ENCODE measurements at places on chromosomes 7 and 10.

DNA sequence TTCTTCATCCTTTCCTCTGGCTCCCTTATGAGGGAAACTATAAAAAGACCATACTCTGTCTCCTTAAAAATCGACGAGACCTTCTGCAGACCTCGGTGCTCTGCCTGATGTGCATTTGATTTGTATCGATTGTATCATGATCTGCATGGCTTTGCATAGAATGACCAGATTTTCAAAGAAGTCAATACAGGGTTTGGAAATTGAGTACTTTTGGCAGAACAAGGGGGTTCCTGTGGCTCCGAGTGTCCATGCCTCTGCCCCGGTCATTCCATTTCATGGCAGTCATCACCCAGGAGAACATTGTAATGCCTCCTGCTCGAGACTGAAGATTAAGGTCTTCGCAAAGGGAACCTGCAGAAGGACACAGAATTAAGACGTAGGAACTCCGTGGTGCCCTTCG is 685 bp downstream of the CASP2 start:
- peak; percentile 19 for DNase-seq

DNA sequence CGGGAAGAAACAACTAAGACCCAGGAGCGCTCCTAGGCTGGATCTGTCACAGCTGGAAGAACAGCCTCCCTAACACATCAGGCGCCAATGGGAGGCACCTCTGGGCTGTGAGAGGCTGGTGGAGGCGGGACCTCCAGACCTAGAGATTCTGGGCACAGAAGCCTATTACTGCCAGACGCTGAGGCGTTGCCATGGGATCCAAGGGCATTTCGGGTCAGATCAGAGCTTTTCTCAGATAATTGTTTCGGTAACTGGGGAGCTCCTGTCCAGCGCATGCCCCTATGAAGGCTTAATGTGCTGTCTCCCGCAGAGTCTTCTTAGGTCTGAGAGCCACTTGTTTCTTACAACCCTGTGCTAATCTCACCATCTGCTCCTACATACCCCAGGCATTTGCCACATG is 339.2 kb downstream of the ZNF716 start:
- DNase-seq, result no peak

DNA sequence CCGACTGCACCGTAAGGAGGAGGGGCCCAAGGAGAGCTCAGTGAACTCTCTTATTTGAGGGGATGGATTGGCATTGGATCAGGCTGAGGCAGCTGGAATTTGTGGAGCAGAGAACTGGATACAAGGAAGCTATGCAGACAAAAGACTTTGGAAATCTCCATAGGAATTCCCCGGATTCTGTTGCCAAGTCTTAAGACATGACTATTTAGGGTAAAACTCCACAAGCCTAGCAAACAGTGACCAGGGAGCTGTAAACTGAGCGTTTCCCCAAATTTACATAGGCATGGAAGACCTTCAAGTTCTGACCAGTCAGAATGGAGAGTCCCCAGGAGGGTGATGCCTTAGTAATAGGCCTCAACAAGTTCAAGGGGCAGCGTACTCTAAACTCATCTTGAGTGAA is 82.5 kb upstream of the PCBD1 start:
- peak; percentile 80 for DNase-seq

- DNase-seq, result no peak
Measured at GRCh38 chr7:150410680-150411346, 31.7 kb downstream of the ZNF775 start.

DNA sequence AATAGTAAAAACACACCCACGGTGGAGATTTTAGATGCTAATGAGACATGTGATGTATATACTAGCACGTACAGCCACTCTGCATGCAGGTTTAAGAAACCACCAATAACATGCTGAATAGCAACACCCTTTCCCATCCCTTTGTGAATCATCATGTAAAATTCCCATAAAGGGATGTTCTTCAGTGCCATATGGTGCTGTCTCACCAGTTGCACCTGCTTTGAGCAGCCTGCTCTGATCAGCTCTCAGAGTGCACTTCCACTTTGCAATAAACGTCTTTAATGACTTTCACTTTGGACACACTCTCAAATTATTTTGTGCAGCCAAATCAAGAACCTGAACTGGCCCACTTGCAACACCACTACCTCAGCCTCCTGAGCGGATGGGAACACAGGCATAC is 615.0 kb downstream of the ANKRD7 start:
- DNase-seq, result no peak

GRCh38 chr10:100724531-100725027 is 20.8 kb upstream of the PAX2 start:
- peak; percentile 40 for DNase-seq

DNA sequence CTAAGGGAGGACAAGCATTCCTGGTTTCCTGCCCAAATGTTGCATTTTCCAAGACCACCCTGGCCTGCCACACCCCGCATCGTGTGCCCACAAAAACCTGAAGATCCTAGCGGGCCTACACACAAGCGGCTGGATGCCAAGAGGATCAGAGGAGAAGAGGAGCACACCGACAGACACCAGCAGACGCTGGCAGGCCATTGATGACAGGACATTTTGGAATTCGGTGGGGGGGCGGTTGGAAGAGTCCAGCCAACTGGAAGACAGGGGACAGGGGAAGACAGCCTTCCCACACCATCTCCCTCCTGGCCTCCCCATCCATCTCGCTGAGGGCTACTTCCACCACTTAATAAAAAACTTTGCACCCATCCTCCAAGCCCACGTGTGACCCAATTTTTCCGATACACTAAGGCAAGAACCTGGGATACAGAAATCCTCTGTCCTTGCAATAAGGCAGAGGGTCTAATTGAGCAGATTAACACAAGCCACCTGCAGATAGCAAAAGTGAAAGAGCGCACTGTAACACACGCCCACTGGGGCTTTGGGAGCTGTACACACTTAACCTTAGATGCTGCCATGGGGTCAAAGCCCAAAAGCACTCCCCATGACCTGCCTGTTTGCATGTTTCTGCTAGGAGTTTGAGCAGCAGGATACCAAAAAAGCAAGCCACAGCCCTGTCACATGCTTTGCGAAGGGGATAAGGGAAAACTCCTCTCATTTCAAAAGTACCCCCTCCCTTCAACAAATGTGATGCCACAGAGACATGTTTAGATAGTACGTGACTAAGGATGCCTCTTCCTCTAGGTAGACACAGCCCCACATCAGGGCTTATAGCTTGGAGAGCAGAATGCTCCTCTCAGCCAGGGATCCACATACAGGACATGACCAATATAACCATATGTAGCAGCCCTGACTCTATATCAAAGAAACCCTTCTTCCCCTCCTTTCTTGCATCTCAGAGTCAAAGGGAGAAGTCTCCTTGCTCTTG is 13.4 kb upstream of the SMNDC1 start:
- no peak for DNase-seq

DNA sequence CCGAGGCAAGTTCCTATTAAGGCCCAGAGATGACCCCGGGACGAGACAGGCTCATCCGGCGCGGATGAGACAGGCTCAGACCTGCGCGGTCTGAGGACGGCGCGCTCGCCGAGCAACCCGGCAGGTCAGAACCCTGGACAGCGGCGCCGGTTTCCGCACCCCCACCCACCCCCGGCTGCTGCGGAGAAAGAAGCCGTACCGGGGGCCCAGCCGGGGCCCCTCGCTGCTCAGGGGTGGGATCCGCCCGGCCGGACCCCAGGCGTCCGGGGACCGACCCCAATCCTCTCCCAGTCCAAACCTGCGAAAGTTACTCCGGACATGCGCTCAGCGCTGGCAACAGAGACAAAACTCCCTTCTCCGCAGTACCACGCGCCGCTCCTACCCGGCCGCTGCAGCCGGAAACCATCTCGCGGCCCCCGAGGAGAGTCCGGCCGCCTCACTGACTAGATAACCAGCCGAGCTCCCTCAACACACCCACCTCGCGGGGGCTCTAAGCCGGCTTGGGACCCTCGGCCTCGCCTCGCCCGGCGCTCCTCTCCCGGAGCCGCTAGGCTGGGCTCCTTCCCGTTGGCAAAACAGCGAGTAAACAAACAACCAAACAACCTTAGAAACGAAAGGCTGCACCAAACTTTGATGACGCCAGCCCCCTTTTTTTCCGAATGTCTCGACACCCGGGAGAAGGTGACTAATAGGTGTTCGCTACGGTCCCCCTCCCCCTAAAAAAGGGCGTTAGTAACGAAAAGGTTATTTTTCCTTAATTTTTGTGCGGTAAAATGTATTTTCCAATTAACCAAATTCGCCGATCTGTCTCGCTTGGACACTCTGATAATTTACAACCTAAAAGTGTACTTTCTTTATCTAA is 2.3 kb upstream of the DRGX start:
- peak; percentile 78 for DNase-seq

GRCh38 chr10:4698075-4698474 is 127.9 kb upstream of the AKR1E2 start:
- DNase-seq, result no peak

DNA sequence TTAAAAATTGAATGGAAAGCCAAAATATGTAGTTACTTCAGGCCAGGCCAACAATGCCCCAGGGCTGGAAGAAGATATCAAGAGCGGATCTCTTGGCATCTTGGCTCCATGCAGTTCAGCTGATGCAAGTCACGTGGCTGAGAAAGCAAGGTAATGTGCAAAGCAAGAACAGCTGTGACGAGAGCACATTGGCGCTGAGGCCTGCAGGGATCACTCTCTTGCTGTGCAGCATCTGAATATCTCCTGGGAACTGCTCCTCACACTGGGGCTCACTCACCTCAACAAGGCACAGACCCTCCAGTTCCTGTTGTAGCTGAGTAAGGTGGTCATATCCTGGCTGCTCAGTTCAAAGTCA is 14.0 kb downstream of the AKR1B1 start:
- DNase-seq, result no peak

DNA sequence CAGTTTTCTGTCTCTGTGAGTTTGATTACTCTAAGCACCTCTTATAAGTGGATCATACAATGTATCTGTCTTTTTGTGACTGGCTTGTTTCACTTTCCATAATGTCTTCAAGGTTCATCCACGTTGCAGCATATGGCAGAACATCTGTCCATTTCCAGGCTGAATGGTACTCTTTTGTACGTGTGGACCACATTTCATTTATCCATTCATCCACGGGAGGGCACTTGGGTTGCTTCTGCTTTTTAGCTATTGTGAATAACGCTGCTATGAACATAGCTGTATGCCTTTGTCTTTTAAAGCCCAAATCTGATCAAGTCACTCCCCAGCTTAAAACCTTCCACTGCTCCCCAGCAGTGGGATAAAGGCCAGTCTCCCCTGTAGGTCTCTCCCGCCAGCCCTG is 31.5 kb downstream of the EGFR start:
- DNase-seq, result no peak

- DNase-seq, result peak; percentile 57
Measured at GRCh38 chr7:73612598-73613269, 11.6 kb downstream of the MLXIPL start.

GRCh38 chr10:9229702-9230244 is 1175.3 kb downstream of the GATA3 start:
- DNase-seq, result no peak

GRCh38 chr7:69187824-69188333 is 410.4 kb upstream of the AUTS2 start:
- no peak for DNase-seq
